Activated CD8-positive, alpha-beta memory T cell treated with anti-CD3 and anti-CD28 coated beads for 1 hour (primary cell): ENCODE measurements at places on chromosomes 7 and 10.
A peak's percentile ranks its signal among the peaks of the same experiment; 100 is the strongest.

DNA sequence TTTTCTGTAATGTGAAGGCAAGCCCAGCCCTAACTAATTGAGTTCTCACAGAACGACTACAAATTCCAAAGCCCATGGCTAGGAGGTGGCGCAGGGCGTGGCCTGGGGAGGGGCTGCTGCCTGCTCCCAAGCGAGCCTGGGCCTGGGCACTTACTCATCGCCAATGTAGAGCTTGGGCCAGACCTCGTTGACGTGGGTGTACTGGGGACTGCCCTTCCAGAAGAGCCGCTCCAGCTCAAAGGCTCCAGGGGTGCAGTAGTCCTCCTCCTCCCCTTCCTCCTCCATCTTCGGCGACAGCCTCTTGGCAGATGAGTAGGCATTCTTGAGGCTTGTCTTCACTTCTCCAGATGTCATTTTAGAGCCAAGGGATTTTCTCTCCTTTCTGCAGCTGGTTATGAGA, 53.3 kb upstream of the SAMD8 start:
- DNase-seq, result no peak

- peak; percentile 6 for DNase-seq
Measured at GRCh38 chr7:29988424-29989256, 961 bp downstream of the SCRN1 start.

GRCh38 chr10:112917681-112918080, 32.4 kb upstream of the TCF7L2 start:
- DNase-seq, result no peak

GRCh38 chr10:48611133-48611532, 6.3 kb upstream of the ARHGAP22 start:
- DNase-seq, result no peak

DNA sequence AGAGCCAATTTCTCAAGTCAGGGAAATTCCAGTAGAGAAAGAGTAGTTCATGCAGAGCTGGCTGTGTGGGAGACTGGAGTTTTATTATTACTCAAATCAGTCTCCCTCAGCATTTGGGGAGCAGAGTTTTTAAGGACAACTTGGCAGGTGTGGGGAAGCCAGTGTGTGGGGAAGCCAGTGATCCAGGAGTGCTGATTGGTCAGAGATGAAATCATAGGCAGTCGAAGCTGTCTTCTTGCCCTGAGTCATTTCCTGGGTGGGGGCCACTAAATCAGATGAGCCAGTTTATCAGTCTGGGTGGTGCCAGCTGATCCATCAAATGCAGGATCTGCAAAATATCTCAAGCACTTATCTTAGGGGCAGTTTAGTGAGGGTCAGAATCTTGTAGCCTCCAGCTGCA, 194.6 kb upstream of the NRG3 start:
- no peak for DNase-seq

- DNase-seq, result no peak
Measured at GRCh38 chr10:43782814-43783213, 134.1 kb upstream of the ZNF32 start.
